Activated naive CD8-positive, alpha-beta T cell treated with anti-CD3 and anti-CD28 coated beads, Interleukin-2, amount 50 U/mL, for 24 hours (primary cell): ENCODE measurements at places on chromosomes 2 and 18.

DNA sequence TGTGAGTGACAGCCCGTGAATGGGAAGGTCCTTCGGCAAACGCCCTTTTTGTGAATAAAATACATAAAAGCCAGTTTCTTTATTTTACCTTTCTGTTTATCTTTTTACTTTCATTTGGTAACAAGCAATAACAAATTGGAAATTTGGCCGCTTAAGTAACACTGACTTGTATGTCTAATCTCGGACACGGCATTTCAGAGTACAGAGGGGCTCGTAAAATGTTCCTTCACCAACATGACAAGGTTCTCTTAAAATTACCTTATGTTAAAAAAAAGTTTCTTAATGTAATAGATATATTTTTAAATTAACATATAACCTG is 558 bp upstream of the NEMP2 start:
- peak overlapping the region; percentile 91 for H3K27ac ChIP-seq
- no peak for DNase-seq
- H3K36me3 ChIP-seq = peaks cover 47% of the 10 kb centered on the region
- H3K4me1 ChIP-seq = peaks cover 55% of the 10 kb centered on the region
- H3K27me3 ChIP-seq = no peaks in the 10 kb centered on the region
- H3K4me3 ChIP-seq = peak overlapping the region; percentile 96

GRCh38 chr18:45687621-45688020 is 36.4 kb upstream of the SLC14A1 start:
- peak; percentile 38 for DNase-seq
- H3K4me1 ChIP-seq = peaks cover 72% of the 10 kb centered on the region
- no peaks in the 10 kb centered on the region for H3K36me3 ChIP-seq

- no peak overlapping the region for H3K27ac ChIP-seq
- peaks cover 40% of the 10 kb centered on the region for H3K27me3 ChIP-seq
- no peaks in the 10 kb centered on the region for H3K36me3 ChIP-seq
- no peaks in the 10 kb centered on the region for H3K4me1 ChIP-seq
- no peak overlapping the region for H3K4me3 ChIP-seq
- DNase-seq = no peak
Measured at GRCh38 chr2:117853316-117853715, 38.8 kb downstream of the DDX18 start.

DNA sequence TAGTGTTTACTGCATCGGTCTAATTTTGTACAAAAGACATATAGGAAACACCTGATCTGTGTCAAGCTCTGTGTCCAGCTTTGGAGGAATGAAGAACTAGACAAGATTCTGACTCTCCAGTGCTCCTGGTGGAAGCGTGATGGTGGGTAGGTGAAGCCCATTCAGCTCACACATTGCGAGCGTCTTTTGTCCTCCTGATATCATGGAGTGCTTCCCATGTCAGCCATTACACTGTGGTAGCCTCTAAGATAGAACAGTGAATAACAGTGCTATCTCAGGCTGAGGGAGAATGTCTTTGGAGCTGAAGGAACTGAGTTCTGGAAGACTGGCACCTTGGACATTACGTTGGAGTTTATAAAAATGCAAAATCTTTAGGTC is 350.2 kb downstream of the CYRIA start:
- no peak overlapping the region for H3K27ac ChIP-seq
- no peaks in the 10 kb centered on the region for H3K4me1 ChIP-seq
- no peak for DNase-seq
- no peaks in the 10 kb centered on the region for H3K36me3 ChIP-seq

DNA sequence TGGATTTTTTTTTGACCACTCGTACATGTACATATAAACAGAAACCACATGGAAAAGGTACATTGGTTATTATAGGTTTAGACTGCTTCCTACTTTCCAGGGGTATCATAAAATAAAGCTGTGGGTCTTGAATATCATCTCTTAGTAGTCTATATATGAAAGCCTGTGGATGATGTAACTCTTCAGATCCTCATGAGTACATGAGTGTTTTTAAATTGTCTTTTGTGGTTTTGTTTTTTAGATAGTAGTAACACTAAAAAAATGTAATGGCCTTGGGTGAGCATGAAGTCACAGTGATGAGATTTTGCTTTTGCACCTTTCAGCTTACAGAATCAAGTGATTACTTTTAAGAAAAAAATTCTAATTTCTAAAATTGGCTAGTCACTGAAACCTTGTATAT is 80.2 kb downstream of the RAB3GAP1 start:
- no peaks in the 10 kb centered on the region for H3K27me3 ChIP-seq
- peak overlapping the region; percentile 52 for H3K27ac ChIP-seq
- H3K36me3 ChIP-seq = peaks cover 58% of the 10 kb centered on the region
- H3K4me1 ChIP-seq = peaks cover 8% of the 10 kb centered on the region
- DNase-seq = no peak

DNA sequence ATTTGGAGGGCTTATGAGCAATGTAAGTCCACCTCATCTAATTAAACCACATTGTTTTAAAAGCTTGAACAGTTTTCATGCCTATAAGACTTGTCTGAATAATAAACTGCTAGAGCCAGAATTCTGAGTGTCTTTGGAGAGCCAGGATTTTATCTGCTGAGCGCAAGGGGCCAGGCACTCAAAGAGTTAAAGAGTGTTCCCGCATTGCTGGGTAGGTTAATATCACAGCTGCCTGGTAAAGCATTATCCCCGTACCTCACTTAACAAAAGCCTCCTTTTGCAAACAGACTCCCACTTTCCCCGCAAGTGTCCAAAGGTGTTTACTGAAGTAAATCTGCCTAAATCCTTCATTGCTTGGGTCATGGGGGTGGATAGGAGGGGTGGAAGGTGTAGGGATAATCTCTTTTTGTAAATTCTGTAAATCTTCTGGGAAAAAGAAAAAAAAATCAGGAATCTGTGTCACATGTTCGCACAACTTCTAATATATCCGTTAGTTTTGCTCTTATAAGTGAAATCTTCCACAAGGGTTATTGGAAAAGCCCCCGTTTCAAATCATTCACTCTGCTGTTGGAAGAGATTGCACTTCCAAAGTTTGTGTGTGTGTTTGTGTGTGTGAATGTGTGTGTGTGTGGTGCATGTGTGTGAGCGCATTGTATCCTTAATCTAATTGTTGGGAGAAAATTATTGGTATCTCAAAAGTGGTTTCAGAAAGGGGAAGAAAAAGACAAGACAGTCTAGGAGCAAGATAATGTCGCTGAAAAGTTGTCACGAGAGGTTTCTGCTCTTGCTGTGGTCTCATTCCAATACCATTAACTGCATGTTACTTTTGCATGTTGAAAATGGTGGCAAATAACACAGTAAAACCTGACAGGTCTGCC is 10.7 kb downstream of the ZEB2 start:
- peaks cover 87% of the 10 kb centered on the region for H3K4me1 ChIP-seq
- no peak overlapping the region for H3K4me3 ChIP-seq
- peaks cover 17% of the 10 kb centered on the region for H3K27me3 ChIP-seq
- no peak for DNase-seq
- peaks cover 2% of the 10 kb centered on the region for H3K36me3 ChIP-seq
- no peak overlapping the region for H3K27ac ChIP-seq

DNA sequence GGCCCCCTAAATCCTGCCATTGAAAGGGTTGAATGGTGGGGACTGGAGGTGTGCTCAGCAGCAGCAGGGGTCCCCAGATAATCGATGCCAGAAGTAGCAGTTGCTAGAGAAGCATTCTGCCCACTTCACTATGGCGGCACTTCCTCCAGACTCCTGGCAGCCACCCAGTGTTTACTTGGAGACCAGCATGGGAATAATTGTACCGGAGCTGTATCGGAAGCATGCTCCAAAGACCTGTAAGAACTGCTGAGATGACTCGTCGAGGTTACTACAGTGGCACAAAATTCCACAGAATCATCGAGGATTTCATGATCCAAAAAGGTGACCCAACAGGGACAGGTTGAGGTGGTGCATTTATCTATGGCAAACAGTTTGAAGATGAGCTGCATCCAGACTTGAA is 11.0 kb upstream of the GAREM2 start:
- no peak overlapping the region for H3K4me3 ChIP-seq
- H3K36me3 ChIP-seq = no peaks in the 10 kb centered on the region

GRCh38 chr2:17626986-17627385 is 86.5 kb downstream of the VSNL1 start:
- H3K27me3 ChIP-seq = peaks cover under 1% of the 10 kb centered on the region
- H3K36me3 ChIP-seq = no peaks in the 10 kb centered on the region
- no peak overlapping the region for H3K27ac ChIP-seq
- H3K4me3 ChIP-seq = no peak overlapping the region
- no peaks in the 10 kb centered on the region for H3K4me1 ChIP-seq

- no peaks in the 10 kb centered on the region for H3K4me1 ChIP-seq
- H3K4me3 ChIP-seq = no peak overlapping the region
- DNase-seq = no peak
- H3K36me3 ChIP-seq = no peaks in the 10 kb centered on the region
Measured at GRCh38 chr2:216789081-216789480, 70.8 kb downstream of the TNP1 start.

DNA sequence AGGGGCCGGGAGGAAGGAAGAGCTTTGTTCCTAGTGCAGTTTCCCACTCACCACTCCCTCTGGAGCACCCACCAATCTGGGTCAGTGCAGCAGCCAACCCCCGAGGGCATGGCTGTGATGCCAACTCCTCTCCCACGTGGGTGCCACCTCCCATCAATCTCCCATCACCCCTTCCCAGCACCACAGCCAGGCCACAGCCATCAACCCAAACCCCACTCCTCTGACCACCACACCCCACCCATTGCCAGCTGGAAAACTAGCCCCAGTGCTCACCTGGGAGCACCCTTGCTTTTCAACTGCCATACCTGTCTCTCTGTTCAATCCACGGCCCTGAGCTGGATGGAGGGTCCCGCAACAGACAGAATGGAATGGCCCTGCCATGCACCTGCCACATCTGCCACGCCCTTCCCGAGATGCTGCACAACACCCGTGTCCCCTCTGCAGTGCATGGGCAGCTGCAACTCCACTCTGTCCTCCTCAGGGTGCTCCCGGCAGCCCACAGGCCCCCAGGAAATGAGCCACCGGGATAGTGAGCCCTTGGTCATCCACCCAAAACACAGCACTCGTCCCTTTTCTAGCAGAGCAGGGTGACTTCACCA is 112.4 kb upstream of the ID2 start:
- no peaks in the 10 kb centered on the region for H3K36me3 ChIP-seq
- H3K27me3 ChIP-seq = no peaks in the 10 kb centered on the region
- DNase-seq = no peak
- H3K27ac ChIP-seq = no peak overlapping the region
